Stimulated activated CD4-positive, alpha-beta T cell treated with anti-CD3 and anti-CD28 coated beads, Interleukin-2, amount 100 ng/mL, for 4 hours (primary cell): ENCODE measurements at places on chromosomes 13 and 19.

- DNase-seq: no peak
Measured at GRCh38 chr13:51894239-51894638, 32.5 kb downstream of the CCDC70 start.

DNA sequence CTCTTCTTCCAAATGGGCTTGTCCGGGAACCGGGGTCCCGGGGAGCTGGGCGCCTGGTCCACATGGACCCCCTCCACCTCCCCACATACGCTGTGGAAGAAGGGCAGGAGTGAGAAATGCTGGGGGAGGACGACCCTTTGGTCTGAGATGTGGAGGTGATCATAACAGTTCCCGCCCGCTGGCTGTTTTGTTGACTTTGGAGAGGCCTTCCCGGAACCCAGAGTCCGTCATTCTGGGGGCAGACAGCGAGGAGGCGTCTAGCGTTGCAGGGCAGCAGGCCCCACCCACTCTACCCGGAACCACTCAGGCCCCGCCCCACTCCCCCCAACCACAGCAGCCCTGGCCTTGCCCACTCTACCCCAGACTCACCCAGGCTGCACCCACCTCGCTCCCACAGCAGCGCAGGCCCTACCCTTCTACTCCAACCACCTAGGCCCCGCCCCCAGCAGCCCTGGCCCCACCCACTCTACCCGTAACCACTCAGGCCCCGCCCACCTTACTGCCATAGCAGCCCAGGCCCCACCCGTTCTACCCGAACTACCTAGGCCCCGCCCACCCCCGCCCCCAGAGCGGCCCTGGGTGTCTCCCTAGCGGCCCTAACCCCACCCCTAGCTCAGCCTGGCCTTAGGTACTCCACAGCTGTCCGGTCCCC lies 7.1 kb downstream of the GPR108 start:
- DNase-seq: no peak

DNA sequence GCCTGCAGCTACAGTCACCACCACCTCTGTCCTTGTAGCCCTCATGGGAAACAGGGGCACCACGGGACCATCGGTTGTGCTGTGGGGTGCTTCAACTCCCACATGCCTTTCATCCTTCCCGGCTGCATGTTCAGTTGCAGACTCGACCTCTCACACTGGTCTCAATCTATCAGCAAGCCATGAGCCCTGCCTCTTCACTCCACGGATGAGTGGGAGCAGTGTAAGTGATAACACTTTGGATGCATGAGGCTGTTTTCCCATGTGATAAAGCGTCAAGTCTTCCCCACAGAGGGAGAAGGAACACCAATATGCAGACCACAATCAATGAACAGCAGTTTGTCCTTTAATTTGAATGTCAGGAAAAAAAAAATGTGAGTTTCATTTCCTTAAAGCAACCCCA lies 12.2 kb downstream of the SERP2 start:
- DNase-seq: no peak

- DNase-seq: peak; percentile 35
Measured at GRCh38 chr19:32708457-32708856, 11.1 kb upstream of the TDRD12 start.

DNA sequence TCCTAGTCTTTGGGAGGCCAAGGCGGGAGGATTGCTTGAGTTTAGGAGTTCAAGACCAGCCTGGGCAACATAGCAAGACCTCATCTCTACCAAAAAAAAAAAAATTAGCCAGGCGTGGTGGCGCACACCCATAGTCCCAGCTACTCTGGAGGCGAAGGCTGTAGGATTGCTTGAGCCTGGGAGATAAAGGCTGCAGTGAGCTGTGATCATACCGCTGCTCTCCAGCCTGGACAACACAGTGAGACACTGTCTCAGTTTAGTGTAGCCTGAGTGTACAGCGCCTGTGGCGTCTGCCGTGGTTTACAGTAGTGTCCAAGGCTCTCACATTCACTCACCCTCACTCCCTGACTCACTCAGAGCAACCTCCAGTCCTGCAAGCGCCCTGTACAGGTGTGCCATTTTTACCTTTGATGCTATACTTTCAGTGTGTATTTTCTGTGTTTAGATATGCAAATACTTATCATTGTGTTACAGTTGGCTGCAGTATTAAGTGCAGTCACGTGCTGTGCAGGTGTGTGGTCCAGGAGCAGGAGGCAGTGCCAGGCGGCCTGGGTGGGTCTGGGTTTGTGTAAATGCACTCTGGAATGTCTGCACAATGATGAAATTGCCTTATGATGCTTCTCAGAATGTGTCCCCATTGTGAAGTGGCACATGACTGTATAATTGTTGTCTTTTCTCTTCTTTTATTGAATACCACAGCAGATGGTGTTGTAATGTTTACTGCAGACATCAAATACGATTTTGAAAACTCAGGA lies 36.1 kb upstream of the DCUN1D2 start:
- DNase-seq: no peak

- DNase-seq: no peak
Measured at GRCh38 chr19:8120636-8121480, 28.5 kb downstream of the FBN3 start.

- no peak for DNase-seq
Measured at GRCh38 chr19:51889934-51890333, 2.2 kb upstream of the ZNF577 start.

GRCh38 chr13:34208336-34208735 lies 390.4 kb downstream of the RFC3 start:
- no peak for DNase-seq

DNA sequence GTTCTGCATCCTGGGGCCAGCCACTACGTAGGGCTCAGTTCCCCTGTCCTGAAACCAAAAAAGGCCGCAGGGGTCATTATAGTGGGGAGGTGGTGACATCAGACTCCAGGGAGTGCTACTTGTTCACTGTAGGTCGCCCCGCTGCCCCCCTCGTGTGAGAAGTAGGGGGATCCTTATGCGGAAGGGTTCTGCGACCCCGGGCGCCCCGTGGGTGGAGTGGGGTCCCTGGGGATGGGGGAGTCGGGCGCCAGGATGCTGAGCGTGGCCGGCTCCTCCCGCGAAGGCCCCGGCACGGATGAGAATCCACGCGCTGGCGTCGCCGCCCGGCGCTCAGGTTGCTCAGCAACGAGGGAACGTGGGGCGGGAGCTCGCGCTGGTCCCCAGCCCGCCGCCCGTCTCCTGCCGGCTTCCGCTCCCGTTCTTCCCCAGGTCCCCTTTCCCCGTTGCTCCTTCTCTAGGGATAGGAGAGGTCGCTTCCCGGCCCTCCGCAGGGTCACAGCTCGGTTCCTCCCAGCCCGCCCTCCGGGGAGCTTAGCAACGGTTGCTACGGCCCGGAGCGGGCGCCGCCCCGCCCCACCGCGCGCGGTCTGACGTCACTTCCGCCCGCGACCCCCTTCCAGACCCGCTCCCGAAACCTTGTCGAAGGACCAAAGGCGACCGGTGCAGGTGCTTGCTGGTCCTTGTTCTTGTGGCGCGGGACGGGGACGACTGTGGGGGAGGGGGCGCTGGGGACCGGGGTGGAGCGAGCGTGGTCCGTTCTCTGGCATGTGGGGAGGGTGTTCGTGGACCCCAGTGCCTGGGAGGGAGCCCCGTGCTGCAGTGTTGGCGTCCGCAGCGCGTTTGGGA lies at the start of gene NAT14:
TSS of gene NAT14 (plus strand) at position 596 of the 846 bp plus-strand sequence. CDS start 521 bp downstream, outside the sequence.
- peak; percentile 49 for DNase-seq
